ENCODE measurements at places on chromosomes 16 and 17. TPM values are rescaled to one million over a fixed set of nuclear protein-coding genes. Genes with fewer than 3 reads are reported as not detected.

The FAM83G gene
- 40.4 TPM for total RNA-seq

DNA sequence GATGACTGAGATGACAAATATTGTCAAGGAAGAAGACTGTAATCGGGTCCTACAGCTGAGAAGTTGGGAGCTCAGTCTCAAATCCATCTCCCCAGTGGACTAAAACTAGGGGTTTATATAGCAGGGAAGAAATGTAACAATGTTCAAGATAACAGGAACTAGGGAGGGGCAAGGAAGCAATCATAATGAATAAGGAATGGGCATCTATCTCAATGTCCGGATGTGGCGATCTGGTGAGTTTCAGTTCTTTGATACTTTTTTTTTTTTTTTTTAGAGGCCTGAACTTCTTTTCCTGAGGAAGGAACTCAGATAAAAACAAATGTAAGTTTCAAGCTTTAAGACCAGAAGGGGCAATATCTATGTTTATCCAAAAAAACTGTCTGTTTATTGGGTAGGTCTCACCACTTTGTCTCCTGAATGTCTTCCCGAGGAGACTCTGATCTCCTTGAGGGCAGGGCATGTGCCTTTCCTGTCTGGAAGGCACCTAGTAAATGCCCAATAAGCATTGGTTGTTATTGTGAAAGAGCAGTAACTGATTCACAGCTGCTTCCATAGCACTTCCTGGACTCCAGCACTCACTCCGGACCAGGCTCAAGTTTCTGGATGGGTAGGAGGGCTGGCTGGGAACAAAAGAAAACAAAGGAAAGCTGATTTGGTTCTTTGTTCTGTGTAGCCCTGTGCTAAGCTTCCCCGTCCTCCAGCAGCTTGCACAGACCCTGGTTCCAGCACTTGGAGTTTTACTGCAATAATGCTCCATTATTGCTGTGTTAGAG is 51.9 kb downstream of the MEOX1 start:
- no peak for DNase-seq

The CDH5 gene
- total RNA-seq, result 17.0 TPM

The MARCHF10 gene
- total RNA-seq, result not detected

- DNase-seq, result no peak
These were observed 190.5 kb downstream of the TMEM132E start for GRCh38 chr17:34769899-34770298.

The MYH11 gene
- total RNA-seq, result 5,005 TPM

The SLC16A6 gene
- total RNA-seq, result 0.34 TPM

DNA sequence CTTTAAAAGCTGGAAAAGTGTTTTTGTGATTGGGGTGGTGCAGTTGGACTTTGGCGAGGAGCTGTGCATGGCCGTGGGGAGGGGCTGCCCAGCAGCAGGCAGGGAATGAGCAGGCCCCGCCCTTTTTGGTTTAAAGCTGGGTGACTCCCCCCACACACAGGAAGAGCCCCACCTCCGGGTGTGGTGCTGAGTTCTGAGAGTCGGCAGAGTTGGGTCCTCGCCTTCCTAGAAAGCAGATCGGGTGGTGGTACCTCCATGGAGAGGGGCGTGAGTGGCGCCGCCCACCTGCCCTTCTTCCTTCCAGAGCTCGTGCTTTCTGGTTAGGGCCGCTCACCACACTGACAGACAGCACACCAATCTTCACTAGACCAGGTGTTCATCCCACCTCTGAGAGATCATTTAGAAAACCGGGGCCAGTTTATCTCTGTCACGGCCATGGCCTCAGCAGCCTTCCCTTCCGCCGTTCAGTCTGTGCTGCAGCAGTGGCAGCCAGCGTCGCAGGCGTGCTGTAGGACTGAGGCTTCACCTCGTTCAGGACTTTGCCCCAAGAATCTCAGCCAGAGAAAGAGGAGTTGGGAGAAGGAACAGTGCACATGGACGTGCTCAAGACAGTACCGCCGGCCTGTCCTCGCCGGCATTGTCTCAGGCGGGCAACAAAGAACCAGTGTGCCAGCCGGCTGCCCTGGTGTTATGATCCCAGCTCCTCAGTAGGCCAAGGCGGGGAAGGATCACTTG is 144.0 kb upstream of the CHMP6 start:
- peak; percentile 84 for DNase-seq

DNA sequence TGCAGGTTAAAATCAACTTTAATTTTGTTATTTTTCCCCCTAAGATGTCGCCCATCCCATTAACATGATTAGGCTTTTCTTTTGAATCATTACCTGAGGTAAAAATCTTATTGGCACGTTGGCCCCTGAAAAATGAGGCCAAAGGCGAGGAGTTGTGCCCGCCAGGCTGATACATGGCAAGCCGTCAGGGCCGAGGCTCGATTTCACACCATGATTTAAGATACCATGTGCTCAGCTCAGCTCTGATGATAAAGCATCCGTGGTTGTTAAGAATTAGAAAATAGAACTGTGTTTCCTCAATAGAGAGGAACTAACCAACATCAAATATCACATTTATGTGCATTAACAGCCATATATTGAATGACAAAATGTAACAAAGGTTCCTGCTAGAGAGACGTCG is 972.9 kb upstream of the SOX9 start:
- no peak for DNase-seq

The KRT40 gene
- total RNA-seq, result not detected

GRCh38 chr16:50326835-50327465 is 41.8 kb downstream of the BRD7 start:
- no peak for DNase-seq

DNA sequence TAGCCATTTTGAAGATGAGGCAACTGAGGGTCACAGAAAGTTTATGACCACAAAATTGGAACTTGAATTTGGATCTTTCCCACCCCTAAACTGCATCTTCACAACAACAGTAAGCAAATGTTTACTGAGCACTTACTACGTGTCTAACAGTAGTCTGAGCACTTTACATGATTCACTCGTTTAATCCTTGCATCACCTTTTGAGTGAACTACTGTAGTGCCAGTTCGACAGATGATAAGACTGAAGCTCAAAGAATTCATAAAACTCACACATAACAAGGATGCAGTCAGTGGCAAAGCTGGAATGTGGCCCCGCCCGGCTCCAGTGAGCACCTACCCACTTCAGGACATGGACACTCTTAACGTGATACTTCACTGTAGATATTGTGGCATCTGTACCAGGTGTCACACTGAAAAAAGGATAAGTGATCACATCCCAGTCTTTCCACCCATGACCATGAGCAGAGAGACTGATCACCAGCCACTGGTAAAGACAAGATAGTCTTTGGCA is 36.0 kb upstream of the HLF start:
- no peak for DNase-seq

The HOXB9 gene
- 78.4 TPM for total RNA-seq

DNA sequence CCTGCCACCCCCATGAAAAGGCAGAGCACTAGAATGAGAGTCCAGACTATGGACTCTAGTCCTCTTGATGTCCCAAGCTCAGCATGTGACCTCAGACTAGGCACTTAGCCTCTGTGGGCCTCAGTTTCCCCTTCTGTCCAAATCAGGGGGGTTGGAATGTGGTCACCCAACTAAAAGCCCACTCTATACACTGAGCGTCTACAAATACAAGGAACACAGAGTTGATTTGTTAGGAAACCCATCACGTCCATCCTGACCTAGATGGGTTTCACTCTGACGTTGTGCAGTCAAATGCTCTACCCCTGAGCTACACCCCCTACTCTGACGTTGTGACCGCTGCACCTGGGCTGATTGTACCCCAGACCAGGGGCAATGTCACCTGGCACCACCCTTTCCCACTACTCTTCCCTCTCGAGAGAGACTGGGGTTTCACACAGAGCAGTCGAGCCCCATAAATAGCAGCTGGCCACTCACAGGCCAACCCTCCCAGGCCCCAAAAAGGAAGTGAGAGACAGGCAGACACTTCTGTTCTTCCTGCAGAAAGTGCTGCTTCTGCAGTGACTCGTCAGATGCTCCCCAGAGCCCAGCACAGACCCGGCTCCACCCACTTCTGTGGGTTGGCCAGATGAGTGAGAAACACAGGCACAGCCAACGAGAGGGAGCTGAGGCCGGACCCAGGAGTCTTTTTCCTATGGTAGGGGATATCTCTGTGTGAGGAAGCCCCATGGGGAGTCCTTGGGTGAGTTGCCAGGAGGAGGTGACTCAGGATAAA is 16.1 kb upstream of the TNFRSF13B start:
- peak; percentile 68 for DNase-seq

The TNFRSF17 gene
- 1.2 TPM for total RNA-seq

The CDT1 gene
- 7.6 TPM for total RNA-seq

DNA sequence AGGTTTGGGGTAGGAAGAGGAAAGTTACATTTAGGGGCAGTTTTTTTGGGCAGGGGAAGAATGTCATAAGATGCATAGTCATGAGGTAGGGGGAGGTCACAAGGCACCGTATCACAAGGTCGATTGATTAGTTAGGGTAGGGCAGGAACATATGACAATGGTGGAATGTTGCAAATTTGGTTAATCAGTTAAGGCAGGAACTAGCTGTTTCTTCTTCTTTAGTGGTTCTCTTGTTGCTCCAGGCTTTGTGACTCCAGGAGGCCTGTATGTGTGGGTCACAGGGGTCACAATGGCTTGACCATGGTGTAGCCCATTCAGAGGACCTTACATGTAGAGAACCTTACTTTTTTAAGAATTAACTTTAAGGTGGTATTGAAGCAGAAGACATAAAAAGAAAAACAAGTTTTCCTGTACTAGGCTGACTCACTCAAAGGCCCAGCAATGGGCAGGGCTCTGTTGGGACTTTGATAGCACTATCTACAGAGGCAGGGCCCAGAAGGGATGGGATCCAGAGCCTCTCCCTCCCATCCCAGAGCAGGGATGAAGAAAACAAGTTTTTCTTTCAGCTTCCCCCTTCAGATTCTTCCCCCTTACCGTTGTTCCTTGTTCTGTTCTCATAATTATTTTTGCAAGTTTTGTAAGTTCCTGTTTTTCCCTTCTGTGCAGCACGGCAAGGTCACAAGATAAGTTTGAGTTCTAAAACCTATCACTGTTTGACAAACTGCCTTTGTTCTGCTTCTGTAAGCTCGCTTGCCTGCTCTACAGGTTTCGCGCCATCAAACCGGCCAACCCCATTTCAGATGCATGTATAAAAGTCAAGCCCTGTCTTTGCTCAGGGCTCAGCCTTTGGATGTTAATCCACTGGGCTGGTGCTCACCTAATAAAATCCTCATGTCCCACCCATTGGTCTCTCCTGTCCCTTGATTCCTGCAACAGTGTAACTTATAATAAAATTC is 45.8 kb upstream of the ATF7IP2 start:
- DNase-seq, result no peak

The ARL5C gene
- not detected for total RNA-seq

DNA sequence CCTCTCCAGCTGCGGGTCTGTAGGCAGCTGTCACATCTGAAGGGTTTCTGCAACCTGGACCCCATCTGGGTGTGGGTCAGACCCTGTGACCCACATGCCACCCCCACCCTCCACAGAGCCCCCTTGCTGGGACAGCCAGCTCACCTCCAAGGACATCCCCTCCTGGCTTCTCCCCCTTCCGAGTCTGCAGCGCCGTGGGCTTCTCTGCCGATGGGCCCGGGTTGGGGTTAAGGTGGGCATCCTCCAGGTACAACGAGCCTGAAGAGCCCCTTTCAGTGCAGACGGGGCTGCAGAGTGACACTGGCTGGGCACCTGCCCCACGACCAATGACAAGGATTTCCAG is 28.9 kb downstream of the OR1D5 start:
- no peak for DNase-seq

The CRISPLD2 gene
- 114 TPM for total RNA-seq

DNA sequence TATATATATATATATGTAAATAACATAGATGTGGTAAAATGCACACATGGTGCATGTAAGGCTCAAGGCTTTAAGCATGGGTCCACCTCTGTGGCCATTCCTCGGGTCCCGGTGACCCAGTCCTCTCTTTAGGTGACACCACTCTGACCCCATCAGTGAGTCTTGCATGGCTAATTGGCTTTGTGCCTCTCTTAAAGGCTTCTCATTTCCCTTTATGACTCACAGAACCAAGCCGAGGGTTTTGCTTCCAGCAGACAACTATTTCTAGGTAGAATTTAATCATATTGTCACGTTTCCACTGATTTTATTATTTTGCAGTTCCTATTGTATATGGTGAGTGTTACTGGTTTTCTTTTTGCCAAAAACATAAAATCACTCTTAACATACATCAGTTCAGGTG is 59.7 kb downstream of the PLCG2 start:
- DNase-seq, result no peak

DNA sequence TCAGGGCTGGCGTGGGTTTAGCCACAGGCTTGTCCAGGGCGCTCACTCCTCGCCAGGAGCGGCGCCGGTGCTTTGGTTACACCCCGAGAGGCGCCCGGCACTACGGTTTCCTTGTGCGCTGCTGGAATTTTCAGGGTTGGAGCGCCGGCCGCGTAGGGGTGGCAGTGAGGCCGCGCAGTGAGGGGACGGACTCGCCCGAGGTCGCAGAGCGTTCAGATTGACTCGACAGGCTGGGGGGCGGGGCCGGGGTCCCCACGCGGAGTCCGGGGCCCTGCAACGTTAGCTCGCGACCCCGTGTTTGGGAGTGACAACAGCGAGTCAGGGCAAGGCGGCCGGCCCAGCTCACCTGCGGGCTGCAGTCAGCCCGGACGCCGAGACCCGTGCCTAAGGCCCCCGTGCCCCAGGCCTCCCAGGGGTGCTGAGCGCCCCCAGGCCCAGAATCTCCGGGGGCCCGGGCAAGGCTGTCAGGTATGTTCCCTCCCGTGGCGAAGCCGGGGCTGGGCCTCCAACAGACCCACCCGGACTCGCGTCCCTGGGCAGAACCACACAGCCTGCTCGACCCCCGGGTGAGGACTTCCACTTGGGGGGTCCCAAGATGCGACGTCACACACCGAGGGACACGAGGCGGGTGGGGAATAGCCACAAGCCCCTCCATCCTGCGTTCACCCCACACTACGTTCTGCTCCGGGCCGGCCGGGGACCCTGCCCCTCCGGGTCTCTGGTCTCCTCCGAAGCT is 1.3 kb upstream of the ACTG1 start:
- peak; percentile 81 for DNase-seq

- no peak for DNase-seq
These were observed 1570.0 kb upstream of the GOT2 start for GRCh38 chr16:60304066-60304465.

DNA sequence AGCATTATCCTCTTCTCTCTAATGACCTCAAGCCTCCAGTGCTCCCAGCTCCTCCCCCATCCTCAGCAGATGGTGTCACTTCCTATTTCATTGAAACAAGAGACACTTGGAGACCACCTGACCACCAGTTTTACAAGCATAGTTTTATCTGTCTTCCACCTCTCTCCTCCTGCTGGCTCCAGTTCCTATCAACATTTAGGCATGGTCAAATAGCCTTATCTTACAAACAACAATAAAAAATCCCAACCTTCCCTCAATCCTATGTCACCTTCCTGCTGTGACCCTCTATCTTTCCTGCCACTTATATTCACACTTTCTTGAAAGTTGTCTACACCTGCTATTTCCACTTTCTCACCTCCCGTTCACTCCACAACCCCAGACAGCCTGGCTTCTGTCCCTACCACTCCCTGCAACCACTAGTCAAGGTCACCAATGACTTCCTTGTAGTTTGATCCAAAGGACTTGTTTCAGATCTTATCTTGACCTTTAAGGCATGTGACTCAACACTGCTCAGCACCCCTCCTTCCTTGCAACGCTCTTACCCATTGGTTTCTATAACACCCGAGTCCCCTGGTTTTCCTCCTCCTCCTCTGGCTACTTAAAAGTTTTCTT is 4.3 kb upstream of the NTN1 start:
- peak; percentile 36 for DNase-seq

Data from mucosa of descending colon (tissue), 3 donors.